Activated naive CD8-positive, alpha-beta T cell treated with anti-CD3 and anti-CD28 coated beads for 36 hours (primary cell): ENCODE measurements at places on chromosomes 2 and 18. TPM values are rescaled to one million over a fixed set of nuclear protein-coding genes. Genes with fewer than 3 reads are reported as not detected.
A peak's percentile ranks its signal among the peaks of the same experiment; 100 is the strongest.

- H3K27me3 ChIP-seq, result peaks cover 26% of the 10 kb centered on the region
- peak; percentile 60 for DNase-seq
- no peaks in the 10 kb centered on the region for H3K36me3 ChIP-seq
- peaks cover 10% of the 10 kb centered on the region for H3K4me1 ChIP-seq
- no peak overlapping the region for H3K27ac ChIP-seq
Measured at GRCh38 chr18:76801567-76802505, 20.5 kb upstream of the ZNF236 start.

The COL4A3 gene
- total RNA-seq, result not detected

DNA sequence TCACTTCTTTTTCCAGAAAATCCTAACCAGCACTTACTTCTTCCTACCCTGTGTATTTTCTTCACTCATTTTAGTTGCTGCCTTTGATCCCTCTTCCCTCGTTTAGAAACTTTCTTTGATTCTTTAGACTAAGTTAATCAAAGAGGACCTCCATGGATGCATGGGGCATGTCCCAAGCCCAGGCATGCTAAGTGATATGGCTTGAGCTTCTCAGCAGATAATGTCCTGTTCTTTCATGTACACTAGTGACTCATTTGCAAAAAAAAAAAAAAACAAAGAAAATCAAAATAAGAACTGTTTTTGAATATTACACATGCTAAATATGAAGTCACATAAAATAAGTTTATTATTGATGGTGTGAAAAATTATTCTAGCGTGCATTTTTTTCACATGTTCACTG is 800.9 kb downstream of the SATB2 start:
- H3K4me1 ChIP-seq, result no peaks in the 10 kb centered on the region
- H3K36me3 ChIP-seq, result no peaks in the 10 kb centered on the region
- no peaks in the 10 kb centered on the region for H3K27me3 ChIP-seq

The MPP4 gene
- not detected for total RNA-seq

GRCh38 chr2:101113441-101114267 is 37.5 kb downstream of the TBC1D8 start:
- no peak overlapping the region for H3K4me3 ChIP-seq
- no peaks in the 10 kb centered on the region for H3K36me3 ChIP-seq

The INO80B gene
- 29.0 TPM for total RNA-seq

DNA sequence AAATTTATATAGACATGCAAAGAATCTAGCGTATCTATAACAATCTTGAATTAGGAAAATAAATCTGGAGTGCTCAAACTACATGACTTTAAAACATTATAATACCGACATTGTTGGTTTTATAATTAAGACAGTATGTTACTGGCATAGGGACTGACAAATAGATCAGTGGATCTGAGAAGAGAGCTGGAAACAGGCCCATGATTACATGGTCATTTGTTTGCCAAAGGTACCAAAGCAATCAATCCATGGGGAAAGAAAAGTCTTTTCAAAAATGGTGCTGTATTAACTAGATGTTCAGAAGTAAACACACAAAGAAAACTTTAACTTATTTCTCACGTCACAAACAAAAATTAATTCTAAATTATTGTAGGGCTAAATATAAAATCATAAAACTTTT is 124.2 kb downstream of the BCL2L11 start:
- no peak for DNase-seq
- H3K4me3 ChIP-seq, result no peak overlapping the region
- H3K27ac ChIP-seq, result no peak overlapping the region
- no peaks in the 10 kb centered on the region for H3K4me1 ChIP-seq

DNA sequence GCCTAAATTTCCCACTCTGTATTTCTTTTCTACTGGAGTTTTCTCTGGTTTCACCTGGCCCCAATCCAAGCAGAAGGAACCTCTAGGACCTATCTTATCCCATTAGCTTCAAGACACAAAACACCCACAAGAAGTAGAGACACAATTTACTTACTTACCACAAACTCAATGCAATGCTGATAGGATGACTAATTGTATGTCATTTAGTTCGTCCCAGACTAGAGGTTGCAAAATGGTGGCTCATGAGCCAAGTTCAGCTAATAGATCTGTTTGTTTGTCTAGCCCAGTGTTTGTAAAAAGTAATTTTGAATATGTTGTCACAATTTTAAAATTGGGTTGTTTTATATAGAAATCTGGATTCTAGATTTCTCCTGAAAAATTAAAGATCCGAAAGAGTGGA is 34.7 kb upstream of the ZSWIM2 start:
- H3K36me3 ChIP-seq, result no peaks in the 10 kb centered on the region
- H3K27ac ChIP-seq, result no peak overlapping the region
- H3K4me1 ChIP-seq, result no peaks in the 10 kb centered on the region
- no peak for DNase-seq
- H3K27me3 ChIP-seq, result peaks cover 4% of the 10 kb centered on the region
- H3K4me3 ChIP-seq, result no peak overlapping the region

GRCh38 chr2:189164746-189165145 is 14.8 kb downstream of the COL5A2 start:
- H3K27me3 ChIP-seq, result no peaks in the 10 kb centered on the region
- no peaks in the 10 kb centered on the region for H3K4me1 ChIP-seq
- H3K4me3 ChIP-seq, result no peak overlapping the region
- no peak for DNase-seq
- H3K27ac ChIP-seq, result no peak overlapping the region

DNA sequence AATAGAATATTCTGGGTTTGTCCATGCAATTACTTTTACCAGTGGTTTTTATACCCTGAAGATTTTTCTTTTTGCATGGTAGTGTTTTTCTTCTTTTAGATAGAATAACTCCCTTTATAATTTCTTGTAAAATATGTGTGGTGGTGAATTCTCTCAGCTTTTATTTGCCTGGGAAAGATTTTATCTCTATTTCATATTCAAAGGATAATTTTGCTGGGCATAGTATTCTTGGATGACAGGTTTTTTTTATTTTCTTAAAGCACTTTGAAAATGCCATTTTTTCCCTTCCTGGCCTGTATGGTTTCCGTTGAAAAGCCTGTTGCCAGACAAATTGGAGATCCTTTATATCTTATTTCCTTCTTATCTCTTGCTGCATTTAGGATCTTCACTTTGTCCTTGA is 113.5 kb downstream of the MYO3B start:
- peaks cover 19% of the 10 kb centered on the region for H3K27me3 ChIP-seq
- no peaks in the 10 kb centered on the region for H3K4me1 ChIP-seq
- H3K4me3 ChIP-seq, result no peak overlapping the region
- no peak overlapping the region for H3K27ac ChIP-seq
- peaks cover 2% of the 10 kb centered on the region for H3K36me3 ChIP-seq

The NEB gene
- 0.06 TPM for total RNA-seq

The EML6 gene
- total RNA-seq, result 0.54 TPM

The ATP6V1C2 gene
- total RNA-seq, result not detected

GRCh38 chr2:15241201-15241600 is 319.9 kb downstream of the NBAS start:
- peaks cover 7% of the 10 kb centered on the region for H3K4me1 ChIP-seq
- H3K27ac ChIP-seq, result no peak overlapping the region
- no peak for DNase-seq
- no peaks in the 10 kb centered on the region for H3K27me3 ChIP-seq
- peaks cover 16% of the 10 kb centered on the region for H3K36me3 ChIP-seq

- no peak for DNase-seq
- H3K27ac ChIP-seq, result no peak overlapping the region
- H3K4me3 ChIP-seq, result no peak overlapping the region
- no peaks in the 10 kb centered on the region for H3K27me3 ChIP-seq
- peaks cover 42% of the 10 kb centered on the region for H3K36me3 ChIP-seq
Measured at GRCh38 chr2:38704664-38705063, 38.8 kb downstream of the GALM start.

GRCh38 chr2:190856985-190857384 is 23.6 kb upstream of the GLS start:
- no peak overlapping the region for H3K4me3 ChIP-seq
- no peak overlapping the region for H3K27ac ChIP-seq
- peaks cover 9% of the 10 kb centered on the region for H3K4me1 ChIP-seq
- H3K27me3 ChIP-seq, result no peaks in the 10 kb centered on the region
- DNase-seq, result no peak

- no peaks in the 10 kb centered on the region for H3K36me3 ChIP-seq
- H3K27ac ChIP-seq, result no peak overlapping the region
- no peaks in the 10 kb centered on the region for H3K27me3 ChIP-seq
- peaks cover 5% of the 10 kb centered on the region for H3K4me1 ChIP-seq
- DNase-seq, result no peak
- no peak overlapping the region for H3K4me3 ChIP-seq
Measured at GRCh38 chr2:216535454-216535995, 36.9 kb downstream of the RPL37A start.

The KCNG2 gene
- not detected for total RNA-seq

- no peak for DNase-seq
- no peaks in the 10 kb centered on the region for H3K27me3 ChIP-seq
- H3K36me3 ChIP-seq, result peaks cover 42% of the 10 kb centered on the region
- H3K4me1 ChIP-seq, result peaks cover 62% of the 10 kb centered on the region
- H3K27ac ChIP-seq, result peak overlapping the region; percentile 62
- no peak overlapping the region for H3K4me3 ChIP-seq
Measured at GRCh38 chr2:30155889-30156658, 9.3 kb downstream of the YPEL5 start.

The SEMA4F gene
- total RNA-seq, result 3.9 TPM

The NYAP2 gene
- not detected for total RNA-seq

DNA sequence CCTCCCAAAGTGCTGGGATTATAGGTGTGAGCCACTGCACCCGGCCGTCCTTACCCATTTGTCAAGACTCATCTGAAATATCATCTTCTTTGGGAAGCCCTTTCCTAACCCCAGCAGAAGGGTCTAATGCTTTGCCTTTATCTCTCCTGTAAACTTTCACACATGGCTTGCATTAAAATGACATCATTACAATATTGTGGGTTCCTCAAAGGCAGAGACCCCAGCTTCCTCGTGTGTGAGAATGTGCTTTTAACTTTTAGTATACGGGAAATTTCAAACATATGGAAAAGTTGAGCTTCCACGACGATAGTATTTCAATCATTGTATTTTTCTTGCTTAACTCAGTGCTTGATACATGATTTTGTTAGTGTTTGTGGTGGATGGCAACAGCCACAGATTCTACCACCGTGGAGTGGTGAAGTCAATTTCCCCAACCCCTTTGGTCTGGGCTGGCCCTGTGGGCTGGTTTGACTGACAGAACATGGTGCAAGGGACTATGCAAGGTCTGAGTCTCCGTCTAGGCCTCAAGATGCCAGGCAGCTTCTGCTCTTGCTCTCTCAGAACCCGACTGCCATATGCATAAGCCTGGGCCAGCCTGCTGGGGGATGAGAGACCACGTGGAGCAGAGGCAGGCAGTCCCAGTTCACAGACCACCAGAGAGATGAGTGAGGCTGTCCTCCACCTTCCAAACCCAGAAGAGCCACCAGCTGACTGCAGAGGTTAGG is 39.9 kb downstream of the NGEF start:
- no peak overlapping the region for H3K27ac ChIP-seq
- H3K4me3 ChIP-seq, result no peak overlapping the region
- H3K27me3 ChIP-seq, result no peaks in the 10 kb centered on the region
- DNase-seq, result no peak
- no peaks in the 10 kb centered on the region for H3K36me3 ChIP-seq
- no peaks in the 10 kb centered on the region for H3K4me1 ChIP-seq

GRCh38 chr2:192398236-192398635 is 203.5 kb upstream of the TMEFF2 start:
- no peaks in the 10 kb centered on the region for H3K27me3 ChIP-seq
- no peaks in the 10 kb centered on the region for H3K4me1 ChIP-seq
- H3K36me3 ChIP-seq, result no peaks in the 10 kb centered on the region
- H3K4me3 ChIP-seq, result no peak overlapping the region
- no peak for DNase-seq
- no peak overlapping the region for H3K27ac ChIP-seq

The VWC2L gene
- not detected for total RNA-seq

GRCh38 chr2:219073413-219074129 is 12.8 kb upstream of the IHH start:
- H3K4me1 ChIP-seq, result no peaks in the 10 kb centered on the region
- peaks cover 6% of the 10 kb centered on the region for H3K36me3 ChIP-seq
- no peak overlapping the region for H3K4me3 ChIP-seq
- H3K27ac ChIP-seq, result no peak overlapping the region
- no peak for DNase-seq
- H3K27me3 ChIP-seq, result no peaks in the 10 kb centered on the region

GRCh38 chr2:187520121-187520624 is 34.1 kb downstream of the TFPI start:
- no peak for DNase-seq
- H3K27me3 ChIP-seq, result no peaks in the 10 kb centered on the region
- no peak overlapping the region for H3K27ac ChIP-seq
- no peaks in the 10 kb centered on the region for H3K4me1 ChIP-seq
- no peaks in the 10 kb centered on the region for H3K36me3 ChIP-seq

DNA sequence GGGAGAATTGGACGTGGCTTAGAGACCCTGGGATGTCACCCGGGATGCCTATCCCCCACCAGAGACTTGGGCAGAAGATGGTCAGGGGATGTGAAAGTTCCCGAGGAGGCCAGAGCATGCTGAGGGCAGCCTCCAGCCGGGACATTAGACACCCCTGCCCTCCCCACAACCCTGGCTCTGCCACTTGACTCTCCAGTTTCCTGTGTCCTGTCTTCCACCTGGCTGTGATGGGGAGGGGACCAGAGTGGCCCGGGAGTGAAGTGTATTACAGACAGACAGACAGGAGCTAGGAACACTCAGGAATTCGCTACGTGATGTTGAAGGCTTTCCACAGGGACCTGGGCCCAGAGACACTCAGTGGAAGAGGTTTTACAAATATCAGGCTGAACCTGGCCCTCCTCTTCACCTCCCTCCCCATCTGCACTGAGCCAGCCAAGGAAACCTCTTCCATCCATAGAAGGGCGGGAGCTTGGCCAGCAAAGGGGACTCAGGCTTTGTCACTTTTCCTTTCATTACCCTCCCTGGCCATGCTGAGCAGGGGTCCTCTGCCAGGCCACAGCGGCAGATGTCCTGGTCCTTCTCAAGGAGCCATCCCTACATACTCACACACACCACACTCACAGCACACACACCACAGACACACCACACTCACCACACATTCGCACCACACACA is 60.7 kb downstream of the SDC1 start:
- no peak overlapping the region for H3K4me3 ChIP-seq
- H3K27me3 ChIP-seq, result peaks cover 12% of the 10 kb centered on the region
- no peaks in the 10 kb centered on the region for H3K4me1 ChIP-seq
- no peaks in the 10 kb centered on the region for H3K36me3 ChIP-seq
- no peak for DNase-seq

The HOXD9 gene
- total RNA-seq, result not detected

- H3K4me1 ChIP-seq, result no peaks in the 10 kb centered on the region
- no peak overlapping the region for H3K4me3 ChIP-seq
- no peak overlapping the region for H3K27ac ChIP-seq
Measured at GRCh38 chr2:50396298-50396631, 635.7 kb downstream of the NRXN1 start.

The CHRNA1 gene
- total RNA-seq, result not detected

The AMER3 gene
- total RNA-seq, result not detected

DNA sequence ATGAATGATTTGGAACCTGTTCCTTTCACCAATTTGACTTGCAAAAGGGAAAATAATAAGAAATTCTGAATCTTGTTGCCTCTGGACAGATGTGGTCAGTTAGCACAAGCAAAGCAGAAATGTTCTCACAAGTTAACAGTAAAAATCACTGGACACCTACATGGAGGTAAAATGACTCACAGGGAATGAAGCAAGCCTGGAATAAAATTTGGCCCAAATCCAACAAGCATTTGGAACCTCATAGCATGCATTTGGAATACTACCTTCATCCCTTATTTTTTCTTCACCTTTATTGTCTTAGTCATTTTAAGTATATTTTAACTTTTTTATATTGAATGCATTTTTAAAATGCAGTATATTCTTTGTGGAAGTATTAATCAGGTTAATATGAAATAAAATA is 602.9 kb downstream of the ARHGAP15 start:
- H3K27ac ChIP-seq, result no peak overlapping the region
- no peak for DNase-seq
- H3K36me3 ChIP-seq, result peaks cover 28% of the 10 kb centered on the region
- no peaks in the 10 kb centered on the region for H3K27me3 ChIP-seq
